NB4 (cell line): ENCODE measurements at places on chromosomes 12 and 14.

GRCh38 chr12:119229837-119230236 is 51.1 kb downstream of the HSPB8 start:
- DNase-seq, result peak; percentile 34

DNA sequence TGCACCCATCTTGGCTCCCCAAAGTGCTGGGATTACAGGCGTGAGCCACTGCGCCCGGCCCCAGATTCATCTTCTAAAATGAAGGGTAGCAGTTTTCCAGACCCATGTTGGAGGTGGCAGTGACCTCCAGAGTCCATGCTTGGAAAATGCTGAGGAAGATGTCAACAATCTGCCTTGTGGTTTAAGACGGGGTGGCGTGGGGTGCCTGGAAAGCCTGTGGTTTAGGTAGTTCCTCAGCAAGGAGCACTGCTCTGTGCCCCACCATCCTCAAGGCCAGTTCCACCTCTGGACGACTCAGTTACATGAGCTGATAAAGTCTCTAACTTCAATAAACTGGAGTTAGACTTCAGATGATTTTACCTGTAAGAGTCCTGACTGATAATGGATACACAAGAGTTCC is 48.6 kb downstream of the DRAM1 start:
- peak; percentile 58 for DNase-seq

DNA sequence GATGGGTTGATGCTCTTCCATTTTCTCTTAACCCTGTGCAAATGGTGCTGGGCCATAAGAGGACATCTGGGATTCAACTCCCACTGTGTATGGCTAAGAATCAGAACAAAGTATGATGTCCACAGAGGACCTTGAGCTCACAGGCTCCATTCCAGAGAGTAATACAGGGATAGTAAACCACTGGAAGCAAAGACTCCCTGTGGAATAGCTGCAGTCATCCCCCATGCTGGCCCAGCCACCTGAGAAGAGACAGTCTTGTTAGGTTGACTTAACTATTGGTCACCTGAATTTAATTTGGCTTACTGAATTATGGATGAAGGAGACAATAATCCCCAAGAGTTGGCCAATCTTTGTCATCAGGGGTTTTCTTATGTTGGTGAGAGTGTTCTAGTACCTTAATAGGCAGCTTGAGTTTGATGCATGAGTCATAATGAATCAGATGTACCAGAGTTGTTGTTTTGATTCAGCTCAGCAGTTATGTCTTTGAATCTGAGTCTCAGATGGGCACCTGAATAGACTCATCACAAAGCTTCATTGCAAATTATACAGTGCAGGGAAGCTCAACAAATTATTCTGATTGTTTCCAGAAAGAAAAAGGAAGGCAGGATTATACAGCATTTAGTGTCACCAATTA is 122.7 kb downstream of the SSPN start:
- peak; percentile 38 for DNase-seq

DNA sequence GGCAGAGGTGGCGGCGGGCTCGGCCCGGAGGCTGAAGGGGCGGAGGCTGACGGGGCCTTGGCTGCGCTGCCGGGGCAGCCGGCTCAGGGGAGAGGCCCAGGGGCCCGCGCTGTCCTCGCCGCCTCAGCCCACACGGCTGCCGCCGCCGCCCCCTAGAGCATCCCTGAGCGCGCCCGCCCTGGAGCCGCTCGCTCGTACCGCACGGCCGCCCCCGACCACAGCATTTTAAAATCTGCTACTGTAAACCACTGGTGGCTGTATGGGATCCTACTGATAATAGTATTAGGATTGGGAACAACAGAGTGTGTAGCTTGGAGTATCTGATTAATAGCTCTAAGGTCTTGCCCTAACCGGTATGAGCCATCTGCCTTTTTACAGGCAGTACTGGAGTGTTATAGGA is 22.2 kb upstream of the EDDM3A start:
- no peak for DNase-seq

GRCh38 chr12:48084066-48084465 is 21.8 kb downstream of the SENP1 start:
- no peak for DNase-seq

- DNase-seq, result no peak
Observed at GRCh38 chr12:115235880-115236279, 551.9 kb upstream of the TBX3 start.

DNA sequence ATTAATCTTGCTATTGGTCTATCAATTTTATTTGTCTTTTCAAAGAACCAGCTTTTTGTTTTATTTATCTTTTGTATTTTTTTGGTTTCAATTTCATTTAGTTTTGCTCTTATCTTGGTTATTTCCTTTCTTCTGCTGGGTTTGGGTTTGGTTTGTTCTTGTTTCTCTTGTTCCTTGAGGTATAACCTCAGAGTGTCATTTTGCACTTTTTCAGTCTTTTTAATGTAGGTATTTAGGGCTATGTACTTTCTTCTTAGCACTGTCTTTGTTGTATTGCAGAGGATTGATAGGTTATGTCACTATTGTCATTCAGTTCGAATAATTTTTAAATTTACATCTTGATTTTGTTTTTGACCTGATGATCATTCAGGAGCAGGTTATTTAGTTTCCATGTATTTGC is 92.7 kb upstream of the DCD start:
- DNase-seq, result no peak

GRCh38 chr14:82720946-82721345 is 1187.3 kb upstream of the SEL1L start:
- DNase-seq, result no peak

DNA sequence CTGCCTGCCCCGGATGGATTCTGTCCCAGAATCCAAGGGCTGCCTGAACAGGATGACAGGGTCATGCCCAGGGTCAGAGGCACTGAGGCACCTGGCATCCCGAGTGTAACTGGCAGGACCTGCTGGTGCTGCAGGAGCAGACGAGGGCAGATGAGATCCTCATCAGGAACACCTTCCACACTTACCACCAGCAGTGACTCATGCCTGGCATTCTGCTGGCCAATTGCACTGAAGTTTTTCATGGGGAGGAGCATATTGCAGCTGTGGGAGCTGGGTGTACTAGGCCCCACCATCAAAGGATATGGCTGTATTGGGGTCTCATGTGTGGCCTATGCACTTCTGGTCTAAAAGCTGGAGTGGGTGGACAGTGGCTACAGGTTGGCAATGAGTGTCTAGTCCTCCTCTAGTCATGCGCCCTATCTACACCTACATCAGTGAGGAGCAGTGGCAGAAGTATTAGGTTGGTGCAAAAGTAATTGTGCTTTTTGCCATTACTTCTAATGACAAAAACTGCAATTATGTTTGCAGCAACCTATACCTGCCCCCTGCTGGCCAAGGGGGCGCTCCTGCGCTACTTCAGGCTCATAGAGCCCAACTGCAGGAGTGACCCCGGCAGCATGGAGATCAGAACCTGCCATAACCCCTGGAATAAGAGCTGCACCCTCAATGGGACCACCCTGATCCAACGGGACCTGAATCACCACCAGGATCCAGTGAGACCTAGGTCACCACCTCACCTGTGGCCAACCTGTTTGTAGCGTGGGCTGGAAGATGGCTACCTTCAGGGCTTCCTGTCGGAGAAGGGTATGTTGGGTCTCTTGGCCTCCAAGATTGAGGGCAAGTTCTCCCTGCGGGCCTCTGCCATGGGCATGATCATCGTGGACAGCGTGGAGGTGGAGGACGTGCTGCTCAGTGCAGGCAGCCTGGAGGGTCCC is 8.0 kb upstream of the C12orf42 start:
- DNase-seq, result peak; percentile 60

GRCh38 chr14:99481745-99482099 is 513 bp downstream of the CCNK start:
- DNase-seq, result peak; percentile 49

GRCh38 chr14:72480464-72481243 is 413.2 kb downstream of the DPF3 start:
- DNase-seq, result peak; percentile 38

GRCh38 chr12:46933947-46934346 is 108.2 kb upstream of the SLC38A4 start:
- peak; percentile 46 for DNase-seq

DNA sequence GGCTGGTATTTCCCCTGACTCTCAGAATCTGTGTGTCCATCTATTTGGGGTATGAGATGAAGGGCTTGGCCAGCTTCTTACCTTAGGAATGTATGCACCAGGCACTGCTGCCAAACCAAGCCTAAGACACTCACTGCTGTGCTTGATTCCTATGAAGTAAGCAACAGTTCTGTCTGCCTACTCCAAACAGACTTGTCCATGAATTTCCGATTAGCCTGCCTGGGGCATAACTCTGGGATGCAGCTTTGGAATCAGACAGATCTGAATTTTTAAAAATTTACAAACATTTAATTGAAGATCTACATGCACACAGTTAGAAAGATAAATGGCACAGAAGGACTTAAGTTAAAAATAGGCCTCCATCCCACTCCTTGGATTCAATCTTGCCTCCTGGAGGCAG is 59.5 kb upstream of the JDP2 start:
- DNase-seq, result no peak

DNA sequence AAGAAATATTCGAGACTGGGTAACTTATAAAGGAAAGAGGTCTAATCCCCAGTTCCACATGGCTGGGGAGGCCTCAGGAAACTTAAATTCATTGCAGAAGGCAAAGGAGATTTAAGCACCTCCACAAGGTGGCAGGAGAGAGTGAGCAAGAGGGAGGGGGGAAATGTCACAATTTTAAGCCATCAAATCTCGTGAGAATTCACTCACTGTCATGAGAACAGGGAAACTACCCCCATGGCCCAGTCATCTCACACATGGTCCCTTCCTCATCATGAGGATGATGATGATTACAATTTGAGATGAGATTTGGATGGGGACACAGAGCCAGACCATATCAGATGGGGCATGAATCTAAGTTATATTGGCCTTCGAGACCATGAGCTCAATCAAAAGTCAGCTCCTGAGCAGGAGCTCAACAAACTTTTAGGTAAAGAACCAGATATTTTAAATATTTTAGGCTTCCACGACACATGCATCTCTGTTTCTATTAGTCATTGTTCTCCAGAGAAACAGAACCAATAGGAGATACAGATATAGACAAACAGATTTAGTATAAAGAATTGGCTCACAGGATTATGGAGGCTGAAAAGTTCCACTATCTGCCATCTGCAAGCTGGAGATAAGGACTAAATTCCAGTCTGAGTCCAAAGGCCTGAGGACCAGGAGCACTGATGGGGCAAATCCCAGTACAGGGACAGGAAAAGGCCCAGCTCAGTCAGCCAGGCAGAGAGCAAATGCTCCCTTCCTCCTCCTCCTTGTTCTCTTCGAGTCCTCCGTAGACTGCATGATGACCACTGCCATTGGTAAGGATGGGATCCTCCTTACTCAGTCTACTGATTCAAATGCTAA is 24.9 kb downstream of the DGLUCY start:
- peak; percentile 79 for DNase-seq

- no peak for DNase-seq
Observed at GRCh38 chr14:97638864-97639263, 841.7 kb downstream of the VRK1 start.

DNA sequence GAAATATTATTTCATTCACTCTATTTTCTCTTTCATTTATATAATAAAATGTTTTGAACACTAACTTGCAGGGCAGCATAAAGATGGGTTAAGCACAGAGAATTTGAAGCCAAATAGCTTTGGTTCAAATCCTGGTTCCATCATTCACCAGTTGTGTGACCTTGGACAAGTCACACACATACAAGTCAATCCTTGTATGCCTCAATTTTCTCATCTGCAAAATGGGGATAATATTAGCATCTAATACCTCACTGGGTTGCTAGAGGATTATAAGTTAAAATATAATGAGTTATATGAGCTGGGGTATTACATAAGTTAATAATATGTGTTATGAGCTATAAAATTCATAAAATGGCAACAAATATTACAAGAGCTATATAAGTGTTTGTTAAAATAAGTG is 94.9 kb downstream of the SOX5 start:
- DNase-seq, result no peak

- peak; percentile 23 for DNase-seq
Observed at GRCh38 chr12:131559517-131560516, 151.1 kb upstream of the SFSWAP start.

- no peak for DNase-seq
Observed at GRCh38 chr12:126271159-126271558, 1205.9 kb downstream of the AACS start.

- no peak for DNase-seq
Observed at GRCh38 chr12:4172999-4173398, 100.6 kb upstream of the CCND2 start.

DNA sequence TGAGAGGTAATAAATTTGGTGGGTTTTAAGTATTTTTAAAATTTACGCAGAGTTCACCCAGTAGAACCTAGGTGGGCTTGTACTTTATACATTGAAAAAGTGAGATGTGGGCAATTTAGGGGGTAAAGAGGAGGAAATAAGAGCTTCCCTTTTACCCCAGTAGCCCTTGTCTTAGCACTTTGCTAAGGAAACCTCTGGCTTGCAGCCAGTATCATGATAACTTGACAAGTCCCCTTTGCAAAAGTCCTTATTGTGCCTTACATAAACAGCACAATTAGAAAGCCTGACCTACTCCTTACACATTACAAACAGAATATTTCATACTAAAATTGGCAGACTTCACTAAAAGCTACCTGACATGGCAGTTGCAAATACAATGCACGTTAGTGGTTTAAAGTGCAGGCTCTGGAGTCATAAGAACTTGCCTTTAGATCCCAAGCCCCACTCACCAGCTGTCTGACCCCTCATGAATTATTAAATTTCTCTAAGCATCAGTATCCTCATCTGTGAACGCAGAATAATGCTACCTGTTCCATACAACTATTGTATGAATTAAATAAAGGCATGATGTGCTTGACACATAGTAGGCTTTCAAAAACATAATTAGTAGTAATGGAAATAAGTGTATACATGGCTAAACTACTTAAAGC is 53.2 kb upstream of the NELL2 start:
- DNase-seq, result no peak

DNA sequence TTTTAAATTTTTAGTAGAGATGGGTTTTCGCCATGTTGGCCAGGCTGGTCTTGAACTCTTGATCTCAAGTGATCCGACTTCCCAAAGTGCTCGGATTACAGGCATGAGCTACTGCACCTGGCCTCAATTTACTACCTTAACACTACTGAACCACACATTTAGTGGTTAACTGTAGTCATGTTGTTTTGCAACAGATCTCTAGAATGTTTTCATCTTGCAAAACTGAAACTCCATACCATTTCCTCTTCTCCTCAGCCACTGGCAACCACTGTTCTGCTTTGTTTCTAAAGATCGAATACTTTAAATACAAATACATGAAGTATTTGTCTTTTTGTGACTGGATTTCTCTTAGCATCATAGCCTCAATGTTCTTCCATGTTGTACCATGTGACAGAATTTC is 15.4 kb upstream of the SMCO2 start:
- peak; percentile 66 for DNase-seq

DNA sequence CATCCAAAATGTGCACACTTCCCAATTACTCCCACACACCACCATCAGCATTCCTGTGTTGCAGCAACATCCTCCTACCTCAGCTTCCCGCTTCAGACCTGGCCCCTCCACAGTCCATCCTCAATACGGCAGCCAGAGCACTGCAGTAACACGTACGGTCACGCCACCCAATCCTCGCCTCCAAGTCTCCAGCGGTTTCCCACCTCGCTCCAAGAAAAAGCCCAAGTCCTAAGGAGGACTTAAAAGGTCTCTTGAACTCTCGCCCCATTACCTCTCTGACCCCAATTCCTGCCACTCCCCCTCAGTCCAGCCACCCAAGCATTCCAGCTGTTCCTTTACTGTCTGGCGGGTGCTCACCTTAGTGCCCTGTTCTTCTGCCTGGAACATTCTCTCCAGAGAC is 12.0 kb downstream of the FBXO21 start:
- DNase-seq, result no peak

- DNase-seq, result no peak
Observed at GRCh38 chr14:42513837-42514236, 907.2 kb downstream of the LRFN5 start.

GRCh38 chr12:131379738-131380137 is 331.2 kb upstream of the SFSWAP start:
- no peak for DNase-seq

GRCh38 chr12:32828552-32828951 is 68.0 kb downstream of the PKP2 start:
- no peak for DNase-seq
